Posterior cingulate gyrus (tissue), 11 donors: ENCODE measurements at places on chromosomes 7 and 10.

DNA sequence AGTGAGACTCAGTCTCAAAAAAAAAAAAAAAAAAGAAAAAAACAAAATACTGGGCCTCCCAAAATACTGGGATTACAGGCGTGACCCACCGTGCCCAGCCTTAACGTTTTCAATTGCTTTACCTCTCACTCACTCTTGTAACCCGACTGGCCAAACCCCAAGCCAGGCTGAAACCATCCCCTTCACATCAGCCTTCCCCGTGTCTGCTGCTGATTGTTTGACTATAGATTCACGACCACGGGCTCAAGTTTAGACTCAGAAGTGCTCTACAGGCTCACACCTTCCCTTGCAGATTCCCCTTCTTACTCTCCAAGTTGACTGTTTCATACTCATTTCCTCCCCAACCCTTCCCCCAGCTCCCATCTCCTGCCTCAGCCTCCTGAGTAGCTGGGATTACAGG, 22.3 kb downstream of the TYW1 start:
- no peak for DNase-seq

GRCh38 chr10:76129213-76129612, 697.8 kb downstream of the LRMDA start:
- no peak for DNase-seq

- DNase-seq = no peak
Observed at GRCh38 chr7:130009848-130010688, 41.1 kb downstream of the ZC3HC1 start.

DNA sequence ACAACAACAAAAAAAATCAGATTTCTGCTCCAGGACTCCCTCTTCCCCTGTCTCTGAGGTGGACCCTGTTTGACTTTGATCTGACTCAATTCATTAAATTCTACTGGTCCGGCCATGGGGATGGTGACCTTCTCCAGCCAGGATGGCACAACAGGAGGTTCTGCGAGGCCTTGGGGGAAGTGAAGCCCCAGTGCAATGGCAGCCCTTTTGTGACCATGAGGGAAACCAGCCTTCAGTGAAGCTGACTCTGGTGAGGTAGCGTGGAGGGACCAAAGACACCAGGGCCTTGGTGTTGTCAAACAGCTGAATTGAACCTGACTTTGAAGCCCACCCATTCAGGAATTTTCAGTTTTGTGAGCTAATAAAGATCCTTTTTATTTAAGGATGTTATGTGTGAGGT, 44.5 kb downstream of the NPTX2 start:
- no peak for DNase-seq

DNA sequence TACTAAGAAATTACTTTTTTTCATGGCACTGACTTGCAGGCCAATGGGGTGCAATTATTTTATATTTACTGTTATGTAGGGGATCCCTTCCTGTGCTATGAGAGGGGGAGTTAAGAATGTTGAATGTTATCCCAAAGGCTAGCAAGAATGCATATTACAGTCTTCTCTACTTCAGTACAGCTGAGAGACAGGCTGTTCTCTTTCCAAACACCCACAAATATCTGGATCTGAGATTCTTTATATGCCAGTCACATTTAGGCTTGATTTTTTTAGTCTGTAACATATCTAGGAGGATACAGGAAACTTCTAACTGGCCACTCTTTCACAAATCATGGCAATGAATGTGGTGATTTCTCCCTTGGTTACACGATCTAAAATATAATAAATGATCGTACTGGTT, 266.4 kb upstream of the FZD8 start:
- no peak for DNase-seq

DNA sequence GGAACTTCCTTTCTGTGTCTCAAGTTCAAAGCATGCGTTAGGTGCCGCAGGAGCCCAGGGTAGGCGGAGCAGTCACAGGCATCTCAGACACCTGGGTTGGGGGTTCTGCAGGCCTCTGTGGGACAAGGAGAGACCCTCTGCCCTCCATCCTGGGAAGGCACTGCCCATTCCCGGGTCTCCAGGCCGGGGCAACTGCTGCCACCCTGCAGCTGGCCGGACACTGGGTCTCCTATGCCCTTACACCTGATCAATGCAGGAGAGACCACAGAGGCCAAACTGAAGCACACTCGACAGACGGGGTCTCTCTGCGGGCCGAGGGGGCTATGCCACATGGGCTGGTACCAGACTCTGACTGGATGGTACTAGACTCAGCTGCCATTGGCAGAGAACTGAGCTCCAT, 36.9 kb downstream of the YKT6 start:
- DNase-seq = no peak
